ENCODE measurements at places on chromosomes 11 and 22.

DNA sequence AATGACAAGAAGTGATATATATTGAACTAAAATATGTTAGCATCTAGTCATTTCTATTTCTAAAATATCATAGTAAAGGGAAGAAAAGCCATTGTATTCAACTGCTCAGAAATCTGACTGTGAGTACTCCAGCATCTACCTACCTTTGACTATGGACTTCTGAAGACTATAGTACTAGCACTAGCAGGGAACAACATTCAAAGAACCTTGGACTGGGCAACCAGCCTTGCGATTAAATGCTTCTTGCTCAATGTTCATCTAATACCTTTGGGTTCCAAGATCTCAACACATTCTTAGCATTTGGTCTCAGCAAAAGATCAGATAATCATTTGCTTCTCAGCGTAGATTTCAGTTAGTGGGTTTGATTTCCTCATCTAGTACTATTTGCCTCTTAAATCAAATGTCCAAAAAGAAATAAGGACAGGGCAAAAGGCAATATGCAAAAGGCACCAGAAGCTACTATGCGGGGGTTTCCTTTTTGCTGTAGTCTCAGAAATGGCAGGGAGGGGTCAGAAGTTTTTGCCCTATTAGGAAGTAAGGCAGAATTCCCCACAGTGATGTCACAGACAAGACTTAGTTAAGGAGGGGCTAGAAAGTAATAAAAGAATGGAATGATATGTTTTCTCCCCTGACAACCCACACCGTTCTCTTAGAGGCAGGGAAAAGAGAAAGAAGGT is 80.6 kb downstream of the GAB2 start:
- no peak for DNase-seq

- DNase-seq = no peak
These were observed 33.4 kb upstream of the HMOX1 start for GRCh38 chr22:35347462-35347861.

DNA sequence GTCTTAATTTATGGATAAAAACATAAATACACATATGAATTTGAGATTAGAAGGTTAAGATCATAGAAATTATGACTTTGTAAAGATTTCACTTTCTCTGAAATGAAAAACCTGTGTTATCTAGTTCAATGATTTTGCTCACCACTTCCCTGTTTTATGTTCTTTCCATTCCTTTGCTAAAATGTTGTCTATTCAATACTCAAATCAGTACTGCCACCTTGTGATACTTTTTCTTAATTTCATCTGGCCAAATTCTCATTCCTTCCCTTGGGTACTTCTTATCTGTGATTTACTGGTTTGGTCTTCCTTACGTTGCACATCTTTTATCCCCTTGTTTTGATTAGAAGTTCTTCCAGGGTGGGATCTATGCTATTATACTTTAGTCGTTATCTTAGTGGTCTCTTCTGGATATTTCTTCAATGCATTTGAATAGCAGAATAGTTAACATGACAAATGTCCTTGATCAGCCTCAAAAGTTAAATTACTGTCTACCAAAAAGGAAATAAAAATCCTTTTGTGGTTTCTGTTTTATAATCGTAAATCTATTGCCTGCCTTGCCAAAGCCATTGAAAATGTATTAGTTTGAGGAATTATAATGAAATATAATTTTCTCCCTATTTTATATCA is 197.0 kb downstream of the PGR start:
- no peak for DNase-seq

DNA sequence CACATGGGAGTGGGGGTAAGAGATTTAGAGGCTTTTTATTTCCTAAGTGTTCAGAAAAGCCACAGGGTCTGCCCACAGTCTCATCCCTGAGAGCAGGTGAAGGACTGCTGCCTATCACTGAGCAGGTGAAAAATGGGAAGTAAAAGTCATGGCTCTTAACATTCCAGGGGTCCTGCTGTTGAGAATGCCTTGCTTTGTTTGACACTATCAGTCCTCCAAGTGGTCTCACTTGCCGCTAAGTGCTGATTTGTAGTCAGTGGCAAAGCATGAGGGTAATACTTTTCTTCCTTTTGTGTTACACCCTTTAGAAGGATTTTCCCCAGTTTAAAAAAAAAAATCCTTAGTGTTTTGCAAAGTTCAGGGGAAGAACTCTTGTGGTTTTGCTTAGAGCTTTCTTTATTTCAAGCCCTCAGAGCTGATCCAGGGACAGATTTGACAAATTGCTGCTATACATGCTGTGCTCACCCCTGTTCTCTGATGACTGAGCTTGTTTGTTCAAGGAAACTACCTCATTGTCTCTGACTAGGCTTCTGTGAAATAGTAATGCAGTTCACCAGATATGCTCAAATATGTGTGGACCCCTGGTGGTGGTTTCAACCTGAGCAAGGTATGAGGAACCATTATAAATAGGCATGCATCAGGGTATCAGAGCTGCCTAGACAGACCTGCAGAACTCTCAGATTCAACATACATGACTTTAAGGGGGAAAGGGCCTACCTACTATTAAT is 141.0 kb downstream of the ARHGAP42 start:
- no peak for DNase-seq

- no peak for DNase-seq
These were observed 4.9 kb downstream of the ATP5MGL start for GRCh38 chr22:42635531-42635930.

GRCh38 chr22:20268279-20269012 is at the start of gene RTN4R:
Gene RTN4R, minus strand, starts transcription at chr22:20268318. Its CDS starts 226 bp downstream, at chr22:20268092.
- peak; percentile 45 for DNase-seq

DNA sequence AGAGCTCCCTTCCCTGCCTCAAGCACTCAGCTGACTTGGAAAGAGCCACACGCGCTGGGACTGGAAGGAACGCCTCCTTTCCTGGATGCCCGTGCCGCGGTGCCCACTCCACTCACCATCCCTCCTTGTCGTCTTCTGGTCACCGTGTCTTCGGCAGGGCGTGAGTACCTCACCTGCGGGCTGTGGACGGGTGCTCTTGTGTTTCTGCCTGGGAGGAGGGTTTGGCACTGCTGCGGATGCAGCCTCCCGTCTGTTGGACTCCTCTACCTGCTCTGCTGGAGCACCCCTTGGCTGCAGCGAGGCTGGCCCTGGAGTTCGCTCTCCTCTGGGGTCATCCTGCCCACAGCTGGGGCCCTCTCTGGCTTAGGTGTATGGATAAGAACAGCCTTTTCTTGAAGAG is 612.7 kb downstream of the BRD1 start:
- DNase-seq = no peak

DNA sequence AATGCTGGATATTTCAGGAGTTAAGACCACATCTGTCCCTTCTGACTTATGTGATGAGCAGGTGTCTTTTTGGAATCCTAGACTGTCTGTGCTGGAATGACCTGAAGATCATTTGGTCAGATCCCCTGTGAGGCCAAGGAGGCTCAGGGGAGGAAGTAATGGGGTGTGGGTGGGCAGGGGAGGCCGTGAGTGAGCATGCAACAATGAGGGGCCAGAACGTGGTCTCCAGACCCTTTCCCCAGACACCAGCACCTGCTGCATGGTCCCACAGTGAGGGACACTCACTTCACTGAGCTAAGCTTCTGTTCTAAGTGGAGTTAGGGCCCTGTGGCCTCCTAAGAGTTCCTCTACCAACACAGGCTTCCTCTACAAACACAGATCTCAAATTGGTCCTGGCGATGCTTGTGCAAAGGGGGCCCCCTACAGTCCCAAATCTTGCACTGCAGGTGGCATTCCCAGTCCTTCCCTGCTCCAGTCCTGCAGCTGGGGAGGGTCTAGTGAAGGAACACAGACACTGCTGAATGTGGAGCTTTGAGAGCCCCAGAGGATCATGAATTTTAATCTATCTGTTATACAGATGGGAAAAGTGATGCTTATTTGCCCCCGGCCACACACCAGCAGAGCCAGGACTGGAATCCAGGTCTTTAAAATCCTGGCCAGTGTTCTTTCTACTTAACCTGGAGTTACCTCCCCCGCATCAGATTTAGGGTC is 7.4 kb downstream of the USP2 start:
- DNase-seq = peak; percentile 15

DNA sequence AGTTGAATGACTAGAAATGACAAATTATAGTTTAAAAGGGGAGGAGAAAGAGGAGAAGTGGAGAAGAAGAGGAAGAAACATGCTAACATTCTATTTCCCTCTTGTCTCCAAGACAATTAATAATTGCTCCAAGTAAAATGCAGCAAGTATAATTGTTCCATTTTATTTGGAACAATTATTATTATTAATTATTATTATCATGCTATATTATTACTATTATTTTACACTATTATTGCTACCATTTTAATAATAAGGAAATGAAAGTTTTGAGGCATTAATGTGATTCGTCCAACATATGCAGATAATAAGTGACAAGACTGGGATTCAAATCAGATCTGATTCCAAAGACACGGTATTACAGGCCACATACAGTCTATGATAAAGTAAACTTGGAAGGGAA is 293.6 kb upstream of the ZC3H12C start:
- DNase-seq = no peak

DNA sequence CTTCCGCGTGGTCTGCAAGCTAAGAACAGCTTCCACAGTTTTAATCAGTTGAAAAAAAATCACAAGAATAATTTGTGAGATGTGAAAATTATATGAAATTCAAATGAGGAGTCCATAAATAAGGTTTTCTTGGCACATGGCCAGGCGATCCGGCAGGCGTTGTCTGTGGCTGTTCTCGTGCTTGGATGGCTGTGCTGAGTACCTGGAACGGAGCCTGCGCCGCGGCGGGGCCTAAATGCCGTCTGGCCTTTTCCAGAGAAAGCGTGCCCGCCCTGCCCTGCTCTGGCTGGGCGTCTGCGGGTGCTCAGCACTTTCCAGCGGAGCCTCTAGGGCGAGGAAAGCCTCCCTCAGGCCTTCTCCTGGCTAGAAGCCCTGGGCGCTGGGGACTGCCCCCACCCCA is 41.8 kb downstream of the OSBPL5 start:
- no peak for DNase-seq

DNA sequence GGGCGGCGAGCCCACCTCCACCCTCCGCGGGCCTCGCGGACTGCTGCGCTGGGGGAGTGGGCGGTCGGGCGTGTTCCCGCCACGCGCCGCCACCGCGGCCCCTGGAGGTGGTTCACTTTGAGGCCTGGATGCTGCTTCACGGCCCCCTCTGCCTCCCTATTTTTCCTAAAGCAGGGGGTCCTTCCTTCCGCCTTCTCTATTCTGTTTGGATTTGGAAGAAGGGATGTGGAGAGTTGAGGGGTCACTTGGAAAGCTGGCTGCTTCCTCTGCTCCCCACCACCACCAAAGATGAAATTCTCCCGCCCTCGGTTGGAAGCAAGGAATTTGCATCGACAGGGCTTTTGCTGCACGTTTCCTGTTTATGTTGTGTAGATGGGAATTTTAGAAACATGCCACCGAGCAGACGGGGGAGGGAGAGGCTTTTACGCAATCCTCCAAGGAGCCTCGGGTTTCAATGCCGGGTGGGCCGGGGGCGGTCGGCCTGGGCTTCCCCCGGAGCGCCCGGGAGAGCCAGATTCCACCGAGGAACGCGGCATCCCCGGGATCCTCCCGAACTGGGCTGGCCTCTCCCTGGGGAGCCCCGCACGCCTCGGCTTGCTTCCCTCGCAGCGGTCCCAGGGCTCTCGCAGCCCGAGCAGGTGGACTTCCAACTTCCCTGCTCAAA is 403 bp upstream of the SBF2 start:
- DNase-seq = no peak

GRCh38 chr11:4416816-4417215 is 23.3 kb upstream of the TRIM21 start:
- DNase-seq = no peak

GRCh38 chr22:38080850-38081635 is 2.9 kb downstream of the SLC16A8 start:
- DNase-seq = no peak

- no peak for DNase-seq
These were observed 700 bp downstream of the TTC17 start for GRCh38 chr11:43359422-43359818.

DNA sequence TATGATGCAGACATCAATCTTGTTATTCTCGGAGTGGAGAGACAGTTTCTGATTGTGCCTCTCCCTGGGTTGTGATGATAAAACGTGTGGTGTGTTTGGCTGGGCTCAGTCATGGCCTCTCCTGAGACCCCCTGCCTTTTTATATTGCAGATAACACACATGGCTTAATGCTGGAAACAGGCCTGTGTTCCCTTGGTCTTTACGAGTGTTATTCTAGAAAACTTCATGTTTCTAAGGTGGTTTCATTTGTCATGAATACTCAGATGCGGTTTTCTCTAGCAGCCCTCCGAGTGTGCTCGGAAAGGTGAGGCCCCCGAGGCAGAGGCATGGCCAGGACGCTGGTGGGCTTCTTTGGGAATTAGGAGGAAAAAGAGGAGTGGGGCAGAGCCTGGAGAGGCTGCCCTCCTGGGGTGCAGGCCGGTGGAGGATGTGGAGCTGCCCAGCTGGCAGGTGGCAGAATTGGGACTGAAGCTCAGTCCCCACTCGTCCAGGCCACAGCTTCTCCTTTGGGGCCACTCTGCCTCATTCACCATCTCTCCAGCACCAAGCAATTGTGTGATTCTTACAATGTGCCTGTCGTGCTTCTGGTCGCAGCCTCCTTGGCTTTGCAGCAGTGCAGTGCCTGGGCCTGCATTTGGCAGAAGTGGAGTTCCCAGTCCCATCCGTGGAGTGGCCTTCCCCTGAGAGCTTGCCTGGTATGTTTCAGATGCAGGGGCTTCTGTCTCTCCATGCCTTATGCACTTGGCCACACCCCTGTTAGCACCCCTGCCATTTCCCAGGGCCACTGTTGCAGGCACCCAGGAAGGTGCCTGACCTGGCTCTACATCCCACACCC is 309.6 kb downstream of the TBC1D22A start:
- DNase-seq = no peak

GRCh38 chr11:117076941-117077691 is 21.1 kb downstream of the SIK3 start:
- DNase-seq = no peak

GRCh38 chr11:75305993-75306392 is 45.5 kb downstream of the ARRB1 start:
- no peak for DNase-seq

DNA sequence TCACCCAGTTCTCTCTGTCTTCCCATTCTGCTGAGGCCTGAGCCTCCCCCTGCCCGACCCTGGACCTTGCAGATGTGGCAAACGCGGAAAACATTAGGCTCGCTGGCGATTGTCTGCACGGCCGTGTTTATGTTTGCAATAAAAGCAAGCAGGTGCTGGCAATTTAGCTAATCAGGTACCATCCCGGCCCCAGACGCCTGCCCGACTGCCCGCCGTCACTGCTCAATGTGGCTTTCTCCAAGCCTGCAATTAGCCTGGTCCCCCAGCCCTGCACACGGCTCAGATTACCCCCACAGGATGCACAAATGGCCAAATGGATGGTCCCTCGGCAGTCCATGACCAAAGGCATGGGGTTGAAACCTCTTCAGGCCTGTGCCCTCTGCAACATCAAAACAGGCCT is 259.7 kb downstream of the MN1 start:
- no peak for DNase-seq

- no peak for DNase-seq
These were observed 17.9 kb downstream of the ARHGEF12 start for GRCh38 chr11:120354068-120354467.

GRCh38 chr11:85171648-85172257 is 455.4 kb downstream of the DLG2 start:
- DNase-seq = no peak

- DNase-seq = no peak
These were observed 1059.4 kb upstream of the CCDC90B start for GRCh38 chr11:84345597-84345996.

GRCh38 chr11:20162824-20163782 is 2.8 kb upstream of the DBX1 start:
- DNase-seq = no peak
